ENCODE measurements at places on chromosomes 1 and 21. TPM values are rescaled to one million over a fixed set of nuclear protein-coding genes. Genes with fewer than 3 reads are reported as not detected.

Gene TAGLN2
- total RNA-seq: 617 TPM

- peak overlapping the region; percentile 14 for H3K27ac ChIP-seq
- DNase-seq: peak; percentile 82
- H3K4me3 ChIP-seq: no peak overlapping the region
- H3K27me3 ChIP-seq: no peaks in the 10 kb centered on the region
- no peaks in the 10 kb centered on the region for H3K36me3 ChIP-seq
Observed at GRCh38 chr1:27542463-27543273, 52.7 kb upstream of the WASF2 start.

DNA sequence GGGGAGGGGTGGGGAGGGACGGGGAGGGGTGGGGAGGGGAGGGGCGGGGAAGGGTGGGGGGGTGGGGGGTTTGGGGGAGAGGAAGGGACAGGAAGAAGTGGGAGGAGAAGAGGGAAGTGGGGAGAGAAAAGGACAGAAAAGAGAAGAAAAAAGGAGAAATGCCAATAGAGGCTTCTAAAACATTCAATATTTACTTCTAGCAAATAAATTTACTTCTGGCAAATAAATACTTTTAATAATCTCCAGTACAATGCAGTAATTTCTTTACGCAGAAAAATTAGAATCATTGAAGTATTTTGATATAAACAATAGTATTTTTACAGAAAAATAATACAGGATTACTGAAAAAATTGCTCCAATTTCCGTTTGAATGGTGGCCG, 9.4 kb upstream of the GPR161 start:
- no peak overlapping the region for H3K27ac ChIP-seq
- no peak overlapping the region for H3K4me3 ChIP-seq
- no peaks in the 10 kb centered on the region for H3K4me1 ChIP-seq
- no peaks in the 10 kb centered on the region for H3K27me3 ChIP-seq

GRCh38 chr21:46081022-46081861, 16.7 kb upstream of the COL6A2 start:
- DNase-seq: no peak
- H3K36me3 ChIP-seq: no peaks in the 10 kb centered on the region
- peaks cover 52% of the 10 kb centered on the region for H3K27me3 ChIP-seq
- H3K4me3 ChIP-seq: no peak overlapping the region
- no peaks in the 10 kb centered on the region for H3K4me1 ChIP-seq

GRCh38 chr1:248421384-248421783, 18.5 kb downstream of the OR2T1 start:
- H3K27ac ChIP-seq: no peak overlapping the region
- H3K4me1 ChIP-seq: no peaks in the 10 kb centered on the region
- no peak for DNase-seq
- H3K4me3 ChIP-seq: no peak overlapping the region
- H3K36me3 ChIP-seq: no peaks in the 10 kb centered on the region

- no peaks in the 10 kb centered on the region for H3K27me3 ChIP-seq
- no peak overlapping the region for H3K4me3 ChIP-seq
- no peak overlapping the region for H3K27ac ChIP-seq
- no peak for DNase-seq
- peaks cover 3% of the 10 kb centered on the region for H3K4me1 ChIP-seq
Observed at GRCh38 chr1:157236072-157236471, 97.9 kb upstream of the ETV3 start.

GRCh38 chr1:44035726-44036408, 4.6 kb upstream of the SLC6A9 start:
- H3K4me1 ChIP-seq: peaks cover 6% of the 10 kb centered on the region
- H3K27ac ChIP-seq: no peak overlapping the region
- H3K27me3 ChIP-seq: peaks cover 17% of the 10 kb centered on the region
- no peak overlapping the region for H3K4me3 ChIP-seq
- H3K36me3 ChIP-seq: no peaks in the 10 kb centered on the region

GRCh38 chr1:29420202-29420601, 183.9 kb downstream of the PTPRU start:
- no peak overlapping the region for H3K4me3 ChIP-seq
- no peaks in the 10 kb centered on the region for H3K36me3 ChIP-seq
- DNase-seq: no peak

DNA sequence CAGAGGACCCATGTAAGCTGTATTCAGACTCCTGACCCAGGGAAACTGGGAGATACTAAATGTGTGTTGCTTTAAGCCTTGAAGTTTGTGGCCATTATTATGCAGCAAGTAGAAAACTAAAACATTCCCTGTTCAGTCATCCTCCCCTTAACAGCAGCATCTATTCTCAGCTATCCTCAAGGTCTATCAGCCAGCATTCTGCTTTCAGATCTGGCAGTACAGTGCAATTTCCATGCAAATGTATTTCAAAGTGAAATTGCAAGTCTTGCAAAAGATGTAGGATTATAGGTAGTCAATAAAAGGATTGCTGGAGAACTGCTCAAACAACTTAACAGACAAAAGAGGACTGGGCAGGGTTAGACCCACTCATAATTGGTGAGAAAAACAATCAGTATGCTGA, 111.3 kb downstream of the NOS1AP start:
- H3K27me3 ChIP-seq: no peaks in the 10 kb centered on the region
- no peak for DNase-seq
- no peak overlapping the region for H3K27ac ChIP-seq
- H3K4me1 ChIP-seq: peaks cover 3% of the 10 kb centered on the region

Data from left lung (tissue), 14 donors.